ENCODE measurements at places on chromosomes 4 and X.

DNA sequence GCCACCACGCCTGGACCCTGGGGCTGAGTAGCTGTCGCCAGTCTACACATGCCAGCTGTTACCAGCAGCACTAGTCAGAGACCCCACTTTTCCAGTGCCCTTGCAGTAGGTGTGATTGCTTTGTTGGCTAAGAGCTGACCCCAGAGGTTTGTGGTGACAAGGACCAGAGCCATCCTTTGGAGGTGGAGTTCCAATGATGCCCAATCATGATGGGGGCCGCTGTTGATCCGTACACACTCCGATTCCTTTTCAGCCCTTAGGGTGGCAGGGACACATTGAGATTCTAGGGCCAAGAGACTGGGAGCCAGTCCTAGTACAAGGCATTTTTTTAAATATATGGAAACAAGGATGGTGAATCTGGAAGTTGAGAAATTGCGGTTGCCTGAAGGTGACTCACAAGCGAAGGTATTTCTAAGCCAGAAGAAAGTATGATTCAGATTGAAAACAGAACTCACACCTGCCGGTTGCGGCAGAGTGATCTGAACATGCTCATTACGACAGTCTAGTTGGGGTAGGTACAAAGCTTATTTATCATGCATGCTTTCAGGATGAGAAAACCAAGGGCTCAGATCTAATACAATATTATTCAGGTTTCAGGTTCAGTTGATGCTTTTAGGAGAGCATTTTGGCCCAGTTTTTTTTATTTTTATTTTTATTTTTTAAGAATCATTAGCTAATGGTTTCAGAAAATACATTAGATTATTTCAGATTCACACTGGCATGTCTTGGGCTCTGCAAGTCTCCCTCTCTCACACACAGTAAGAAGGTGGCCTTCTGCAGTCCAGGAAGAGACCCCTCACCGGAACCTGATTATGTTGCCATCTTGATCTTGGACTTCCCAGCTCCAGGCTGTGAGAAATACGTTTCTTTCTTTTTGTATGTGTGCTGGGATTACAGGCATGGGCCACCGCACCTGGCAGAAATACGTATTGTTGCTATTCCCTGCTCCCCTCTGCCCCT, 43.4 kb downstream of the SHROOM2 start:
- peak; percentile 4 for DNase-seq

DNA sequence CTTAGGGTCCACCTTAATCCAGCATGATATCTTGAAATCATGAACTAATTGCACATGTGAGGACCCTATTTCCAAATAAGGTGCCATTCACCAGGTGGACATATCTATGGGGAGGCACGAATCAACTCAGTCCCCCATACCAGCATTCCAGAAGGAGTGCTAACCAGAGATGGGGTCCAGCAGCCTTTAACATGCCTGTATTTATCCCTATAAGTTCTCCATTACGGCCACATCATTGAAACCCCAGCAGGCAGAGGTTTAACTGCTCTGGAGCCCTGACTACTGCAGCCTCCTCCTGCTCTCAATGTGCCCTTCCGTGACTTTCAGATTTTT, 3.2 kb upstream of the ASMTL start:
- DNase-seq = no peak

- no peak for DNase-seq
Measured at GRCh38 chrX:41781500-41781899, 57.5 kb downstream of the GPR82 start.

GRCh38 chr4:128721896-128722295, 87.6 kb upstream of the JADE1 start:
- DNase-seq = no peak

DNA sequence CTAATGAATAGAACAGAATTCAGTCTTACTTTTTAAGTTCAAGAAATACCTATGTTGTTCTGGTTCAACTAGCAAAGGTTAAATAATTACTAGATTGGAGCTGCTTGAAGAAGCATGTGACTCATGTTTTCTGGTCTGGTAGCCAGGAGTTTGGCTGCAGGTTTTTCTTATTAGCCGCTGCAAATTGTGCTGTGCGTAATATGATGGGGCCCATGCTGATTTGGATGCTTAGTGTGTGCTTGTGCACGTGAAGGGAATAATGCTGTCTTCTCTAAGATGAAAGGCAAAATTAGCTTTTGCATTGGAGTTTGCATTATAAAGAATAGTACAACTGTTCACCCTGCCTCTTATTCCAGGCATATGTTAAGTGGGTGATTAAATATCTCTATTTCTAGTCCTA, 219.6 kb downstream of the SNCA start:
- no peak for DNase-seq

DNA sequence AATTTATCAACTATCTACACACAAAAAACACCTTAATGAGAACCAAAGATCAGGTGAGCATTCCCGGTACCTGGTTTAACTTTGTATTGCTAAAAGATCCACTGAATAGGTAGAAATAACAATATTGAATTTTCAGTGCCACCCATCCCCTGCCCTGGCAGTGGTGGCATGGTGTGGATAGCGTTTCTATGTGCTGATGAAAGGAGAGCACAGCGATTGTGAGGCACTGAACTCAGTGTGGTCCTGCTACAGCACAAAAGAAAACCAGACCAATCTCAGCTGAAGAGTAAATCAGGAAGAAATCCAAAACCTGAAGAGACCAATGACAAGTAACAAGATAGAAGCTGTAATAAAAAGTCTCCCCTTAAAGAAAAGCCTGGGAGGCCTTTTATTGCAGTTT, 984.6 kb upstream of the AGA start:
- no peak for DNase-seq

GRCh38 chr4:68180849-68181526, 51.3 kb upstream of the TMPRSS11F start:
- no peak for DNase-seq

- no peak for DNase-seq
Measured at GRCh38 chr4:53281438-53281837, 84.4 kb downstream of the SCFD2 start.

DNA sequence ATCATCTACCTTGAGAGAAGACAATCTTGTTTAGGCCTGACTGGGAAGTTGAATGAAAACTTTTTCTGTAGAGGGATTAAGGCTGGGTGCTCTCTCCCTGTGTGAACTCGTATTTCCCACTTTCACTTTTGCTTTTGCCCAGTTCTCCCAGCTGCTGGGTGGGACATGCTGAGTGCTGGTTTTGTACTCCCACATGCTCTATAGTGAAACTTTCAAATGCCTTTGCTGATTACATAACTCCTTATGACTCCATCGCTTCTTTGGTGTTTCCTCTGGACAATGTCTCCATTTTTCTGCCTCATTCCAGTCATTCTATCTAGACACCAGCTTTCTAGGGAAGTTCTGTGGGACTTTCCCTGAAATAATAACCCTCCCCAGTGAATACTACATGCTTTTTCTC, 100.5 kb downstream of the CLNK start:
- no peak for DNase-seq

GRCh38 chrX:64885850-64886249, 90.4 kb downstream of the ZC4H2 start:
- DNase-seq = no peak

- no peak for DNase-seq
Measured at GRCh38 chrX:46380148-46380752, 165.0 kb downstream of the ZNF674 start.

DNA sequence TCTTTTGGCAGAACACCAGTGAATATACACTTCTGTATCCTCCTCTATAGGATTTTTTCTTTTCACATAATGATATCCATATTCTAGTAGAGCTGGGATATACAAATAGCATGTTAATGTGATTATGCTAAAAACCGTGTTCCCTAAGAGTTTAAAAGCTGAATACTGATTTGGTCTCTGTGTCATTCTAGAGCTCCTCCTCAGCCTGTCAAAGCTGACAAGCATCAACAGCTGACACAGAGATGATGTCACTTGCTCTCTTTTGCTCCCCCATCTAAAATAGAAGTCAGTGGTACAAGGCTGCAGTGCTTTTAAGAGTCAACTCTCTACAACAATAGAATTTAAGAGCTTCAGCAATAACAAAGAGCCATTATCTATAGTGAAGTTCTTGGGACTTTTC, 17.1 kb upstream of the HERC3 start:
- DNase-seq = no peak

- no peak for DNase-seq
Measured at GRCh38 chr4:182741914-182742313, 175.3 kb downstream of the DCTD start.

GRCh38 chrX:15274946-15275345, 5.1 kb upstream of the ASB9 start:
- DNase-seq = no peak
